Endothelial cell of umbilical vein (primary cell): ENCODE measurements at places on chromosomes 3 and 15. TPM values are rescaled to one million over a fixed set of nuclear protein-coding genes. Genes with fewer than 3 reads are reported as not detected.

DNA sequence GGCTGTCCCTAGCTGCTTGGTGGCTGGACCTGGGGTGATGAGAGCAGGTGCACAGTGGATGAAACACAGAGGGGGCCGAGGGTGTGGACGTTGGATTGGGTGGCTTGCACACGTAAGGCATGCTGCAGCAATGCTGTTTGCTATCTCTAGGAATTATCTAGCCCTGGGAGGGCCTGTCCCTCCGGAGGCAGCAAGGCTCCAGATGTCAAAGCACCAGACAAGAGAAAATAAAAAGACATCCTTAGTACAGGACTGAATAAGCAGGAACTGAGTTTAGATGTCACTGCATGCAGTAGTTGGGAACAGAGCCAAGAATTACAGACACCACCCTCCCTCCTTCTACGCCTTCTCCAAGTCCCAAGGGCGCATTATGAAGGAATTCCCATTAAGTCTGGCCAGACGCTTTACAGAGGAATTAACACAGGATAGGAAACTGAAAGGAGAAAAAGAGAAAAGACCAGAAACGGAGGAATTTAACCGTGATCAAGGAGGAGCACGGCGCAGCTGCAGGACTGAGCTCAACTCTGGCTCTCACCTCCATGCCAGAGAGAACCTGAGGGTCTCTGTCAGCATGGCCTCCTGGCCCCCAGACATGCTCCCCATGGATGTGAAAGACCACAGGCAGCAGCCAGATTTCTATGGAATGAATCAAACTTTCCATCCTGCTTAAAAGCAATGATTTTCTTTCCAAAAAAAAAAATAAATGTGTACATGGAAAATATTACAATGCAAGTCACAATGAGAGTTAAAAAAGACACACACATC, 13.8 kb downstream of the ATP10A start:
- no peak for DNase-seq

DNA sequence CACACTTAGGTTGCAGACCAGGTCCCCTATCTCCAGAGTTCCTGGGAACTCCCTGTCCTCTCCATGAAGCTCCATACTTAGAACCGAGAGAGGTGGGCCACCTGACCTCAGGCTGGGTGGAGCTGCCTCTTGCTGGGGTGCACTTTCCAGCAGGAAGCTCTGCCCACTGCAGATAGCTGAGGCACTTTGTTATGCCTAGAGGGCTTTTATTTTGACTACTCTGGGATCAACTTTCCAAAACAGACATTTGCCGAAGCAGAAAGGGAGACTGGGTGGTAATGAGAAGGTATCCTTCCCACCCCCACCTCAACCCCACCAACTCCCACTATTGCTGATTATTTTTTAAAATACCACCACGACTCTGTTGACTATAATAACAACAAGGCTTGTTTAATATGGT, 54.7 kb downstream of the CLDN11 start:
- DNase-seq, result no peak

Gene GCHFR
- total RNA-seq, result 5.5 and 6.3 TPM in 2 replicates

Gene CCR9
- total RNA-seq, result not detected in 2 replicates
